ENCODE measurements at places on chromosomes 1 and 21.

GRCh38 chr1:225693085-225693696, 40.3 kb upstream of the ENAH start:
- no peak for DNase-seq

GRCh38 chr1:3551290-3551678, 60.0 kb downstream of the MEGF6 start:
- DNase-seq, result no peak

- DNase-seq, result peak; percentile 38
These were observed 8.2 kb downstream of the CEP170 start for GRCh38 chr1:243246916-243247315.

DNA sequence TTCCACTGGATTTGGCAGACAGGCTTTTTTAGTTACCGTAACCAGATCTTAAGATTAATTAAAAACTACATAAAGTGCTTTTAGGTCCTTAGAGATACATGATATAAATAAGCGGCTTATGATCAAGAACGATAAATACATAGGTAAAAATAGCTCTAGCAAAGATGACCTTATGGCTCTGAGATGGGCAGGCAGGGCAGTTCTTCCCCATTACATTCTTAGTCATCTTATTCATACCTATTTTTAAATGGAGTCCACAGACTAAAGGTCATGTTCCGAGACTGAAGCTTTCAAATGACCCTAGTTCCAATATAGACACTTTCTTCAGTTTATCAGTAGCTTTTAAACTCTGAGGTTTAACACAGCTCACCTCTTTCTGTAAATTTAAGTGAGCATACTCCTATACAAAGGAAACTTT, 4.3 kb downstream of the MCL1 start:
- no peak for DNase-seq

DNA sequence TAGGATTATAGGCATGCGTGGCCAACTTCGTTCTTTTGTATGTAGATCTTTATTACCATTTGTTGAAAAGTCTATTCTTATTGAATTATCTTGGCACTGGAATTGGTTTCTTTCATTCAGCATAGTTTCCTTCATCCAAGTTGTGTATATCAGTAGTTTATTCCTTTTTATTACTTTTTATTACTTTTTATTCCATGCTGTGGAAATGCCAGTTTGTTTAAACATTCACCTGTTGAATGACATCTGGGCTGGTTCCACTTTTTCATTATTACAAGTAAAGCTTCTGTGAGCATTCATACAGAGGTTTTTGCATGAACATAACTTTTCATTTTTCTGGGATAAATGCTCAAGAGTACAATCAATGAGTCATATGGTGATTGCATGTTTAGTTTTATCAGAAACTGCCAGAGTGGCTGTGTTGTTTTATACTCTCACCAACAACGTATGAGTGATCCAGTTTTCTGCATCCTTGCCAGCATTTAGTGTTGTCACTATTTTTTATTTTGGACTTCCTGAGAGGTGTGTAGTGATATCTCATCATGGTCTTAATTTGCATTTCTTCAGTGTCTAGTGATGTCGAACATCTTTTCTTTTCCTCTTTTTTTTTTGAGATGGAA, 28.6 kb downstream of the PTPRU start:
- DNase-seq, result peak; percentile 79

DNA sequence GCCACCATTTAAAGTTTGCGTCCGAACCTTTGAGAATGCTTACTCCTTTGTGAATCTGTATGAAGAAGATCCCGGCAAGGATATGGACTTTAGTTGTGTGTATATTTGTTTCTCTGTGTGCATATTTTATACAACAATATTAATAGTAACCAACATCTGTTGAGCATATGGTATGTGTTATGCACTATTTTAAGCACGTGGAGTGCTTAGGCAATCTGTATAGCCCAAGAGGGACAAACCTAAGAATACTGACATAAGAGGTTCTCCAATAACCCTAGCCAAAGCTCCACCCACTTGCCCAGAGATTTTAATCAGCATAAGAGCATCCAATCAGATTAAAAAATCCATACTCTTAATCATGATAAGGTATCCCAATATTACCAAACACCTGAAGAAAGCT, 92.7 kb downstream of the MAB21L3 start:
- no peak for DNase-seq

DNA sequence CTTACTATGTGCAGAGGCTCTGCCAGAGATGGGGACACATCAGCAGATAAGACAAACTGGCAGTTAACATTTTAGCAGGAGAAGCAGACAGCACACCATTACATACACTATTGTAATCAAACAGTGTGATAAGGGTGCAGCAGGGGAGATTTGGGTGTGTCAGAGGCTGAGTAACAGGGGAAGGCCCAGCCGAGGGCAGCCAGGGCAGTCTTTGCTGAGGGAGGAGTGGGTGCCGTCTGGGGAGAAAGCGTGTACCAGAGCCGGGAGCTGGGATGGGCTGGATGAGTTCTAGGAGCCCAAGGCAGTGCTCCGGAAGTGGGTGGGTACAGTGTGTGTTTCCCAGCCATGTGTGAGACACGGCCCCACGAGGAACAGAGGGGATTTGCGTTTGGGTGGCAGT, 31.2 kb downstream of the KCNA10 start:
- no peak for DNase-seq

DNA sequence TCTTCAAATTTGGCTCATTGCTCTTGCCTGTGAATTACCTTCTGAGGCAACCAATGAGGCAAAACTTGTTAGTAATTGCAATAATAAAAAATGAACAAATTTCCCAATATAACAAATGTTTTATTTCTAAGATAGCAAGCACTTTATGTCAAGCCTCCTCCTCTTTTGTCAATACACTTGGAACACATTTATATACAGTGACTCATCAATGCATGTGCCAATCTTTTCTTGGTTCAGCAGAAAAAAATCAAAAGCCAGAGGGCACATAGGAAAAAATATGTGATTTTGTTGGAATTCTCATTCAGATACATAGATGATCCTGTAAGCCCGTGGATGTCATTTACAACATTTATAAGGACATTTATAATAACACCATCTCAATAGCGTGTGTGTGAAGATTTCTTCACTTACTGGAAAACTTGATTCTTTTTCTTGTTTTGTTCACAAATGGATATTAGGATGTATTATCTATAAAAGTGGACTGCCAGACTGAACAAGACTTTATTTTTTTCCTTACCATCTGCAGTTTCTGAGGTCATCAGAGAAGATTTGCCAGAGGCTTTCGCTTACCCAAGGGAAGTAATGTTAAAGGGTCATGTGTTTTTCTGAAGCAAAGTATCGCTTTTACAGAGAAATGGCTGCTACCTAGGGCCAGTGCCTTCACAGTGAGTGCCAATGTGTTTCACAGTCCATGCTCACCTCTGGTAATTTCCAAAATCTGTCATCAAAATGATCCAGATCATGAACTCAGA, 645.7 kb upstream of the PTBP2 start:
- peak; percentile 5 for DNase-seq

DNA sequence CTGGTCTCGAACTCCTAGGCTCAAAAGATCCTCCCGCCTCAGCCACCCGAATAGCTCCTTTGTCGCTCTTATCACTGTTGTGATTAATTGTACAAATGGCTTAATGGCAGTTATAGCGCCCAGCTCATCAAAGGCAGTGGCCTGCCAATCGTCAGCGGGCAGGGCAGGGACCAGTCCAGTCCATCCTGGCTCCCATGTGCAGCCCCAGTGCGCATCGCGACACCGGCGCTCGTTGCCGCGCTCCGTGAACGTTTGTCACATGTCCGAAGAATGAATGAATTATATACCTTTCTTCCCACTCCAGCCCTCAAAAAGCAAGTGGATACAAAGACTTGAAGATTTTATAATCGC, 18.4 kb downstream of the MTX1 start:
- DNase-seq, result peak; percentile 41

- DNase-seq, result no peak
These were observed 439.3 kb downstream of the NPHP4 start for GRCh38 chr1:5552787-5553484.

- peak; percentile 6 for DNase-seq
These were observed 7.4 kb downstream of the WDR77 start for GRCh38 chr1:111441573-111442192.

GRCh38 chr21:29306920-29307319, 8.2 kb downstream of the BACH1 start:
- no peak for DNase-seq

DNA sequence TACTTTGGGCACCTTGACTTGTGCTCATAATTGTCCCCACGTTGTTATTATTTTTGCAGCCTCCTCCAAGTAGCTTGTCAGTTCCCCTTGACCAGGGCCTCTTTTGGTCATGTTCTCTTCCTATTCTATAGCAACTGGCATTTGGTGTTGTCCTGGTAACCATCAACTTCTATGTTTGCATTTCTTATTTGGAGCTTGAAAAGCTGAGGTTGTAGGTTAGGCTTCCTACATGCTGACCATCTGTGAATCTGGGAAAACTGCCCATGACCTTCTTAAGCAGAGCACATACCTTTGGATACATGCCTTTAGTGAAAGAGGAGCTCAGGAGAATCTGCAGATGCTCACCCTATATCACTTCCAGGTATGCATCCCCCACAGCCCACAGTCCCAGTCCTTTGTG, 160.8 kb downstream of the HHAT start:
- no peak for DNase-seq

DNA sequence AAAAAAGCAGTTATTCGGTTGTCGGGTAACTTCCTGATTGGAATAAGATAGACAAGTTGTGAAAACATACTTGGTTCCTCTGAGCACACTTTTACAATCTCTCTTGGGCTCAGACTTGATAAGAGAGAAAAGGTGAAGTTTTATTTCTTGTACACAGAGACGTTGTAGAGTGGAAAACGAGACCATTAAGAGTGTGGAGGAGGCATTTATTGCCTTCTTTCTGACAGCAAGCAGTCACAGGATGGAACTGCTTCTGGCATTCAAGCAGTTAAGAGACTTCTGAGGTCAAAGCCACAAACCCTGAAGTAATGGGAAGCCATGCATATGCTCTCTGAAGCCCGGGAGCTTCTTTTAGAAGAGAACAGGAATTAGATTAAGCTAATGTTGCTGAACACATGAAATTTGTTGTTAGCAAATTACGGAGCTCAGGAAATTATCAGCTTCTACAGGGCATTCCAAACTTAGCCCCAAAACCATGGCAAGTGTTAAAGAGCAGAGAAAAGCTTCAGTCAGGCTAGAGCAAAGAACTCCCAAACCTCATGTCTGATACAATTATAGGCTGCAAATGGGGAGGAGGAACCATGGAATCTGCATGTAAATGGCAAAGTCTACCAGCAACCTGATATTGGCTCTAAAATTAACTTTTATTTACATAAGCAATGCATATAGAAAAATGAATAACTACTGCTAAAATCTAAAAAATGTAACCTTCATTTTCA, 26.0 kb downstream of the S1PR1 start:
- peak; percentile 24 for DNase-seq

GRCh38 chr1:242189591-242189990, 190.7 kb upstream of the MAP1LC3C start:
- DNase-seq, result no peak

DNA sequence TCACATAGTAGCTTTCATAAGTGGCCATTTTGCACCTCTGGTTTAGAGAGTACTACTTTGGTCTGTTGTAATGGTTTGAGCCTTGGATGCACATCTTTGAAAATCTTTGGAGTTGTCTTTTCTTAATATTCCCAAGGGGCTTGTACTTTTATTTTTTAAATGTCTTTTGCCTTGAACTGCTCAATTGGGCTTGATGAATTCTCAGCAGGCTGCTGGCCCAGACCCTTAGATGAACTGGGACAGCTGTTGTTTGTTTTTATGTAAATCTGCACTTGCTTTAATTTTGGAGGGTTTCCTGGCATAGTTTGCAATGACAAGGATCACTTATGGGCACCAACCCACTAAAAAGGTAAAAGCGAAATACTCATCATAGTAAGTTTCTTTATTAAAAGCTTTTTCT, 24.9 kb downstream of the NGF start:
- DNase-seq, result no peak

GRCh38 chr1:206955476-206956451, 9.5 kb upstream of the PIGR start:
- peak; percentile 42 for DNase-seq

- no peak for DNase-seq
These were observed 36.8 kb downstream of the BACE2 start for GRCh38 chr21:41204736-41205135.

GRCh38 chr1:10178597-10179405, 31.6 kb upstream of the KIF1B start:
- DNase-seq, result peak; percentile 61

DNA sequence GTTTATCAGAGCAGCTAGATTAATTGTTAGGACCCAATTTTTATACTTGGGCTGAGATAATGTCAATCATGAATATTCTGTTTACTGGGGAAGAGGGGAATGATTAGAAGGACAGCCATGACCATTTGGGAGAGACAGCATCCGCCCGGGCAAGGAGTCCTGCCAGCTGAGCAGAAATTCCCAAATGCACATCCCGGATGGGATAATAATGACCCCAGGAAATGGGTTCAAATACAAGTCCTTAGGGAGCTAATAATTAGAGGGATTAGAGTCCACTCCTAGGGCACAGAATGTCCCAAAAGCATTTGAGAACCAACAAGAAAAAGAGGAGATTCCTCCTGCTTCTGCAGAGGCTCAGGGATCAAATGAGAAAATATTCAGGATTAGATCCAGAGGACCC, 115.9 kb downstream of the LRRC53 start:
- no peak for DNase-seq

GRCh38 chr1:51569284-51570062, 47.4 kb upstream of the OSBPL9 start:
- peak; percentile 85 for DNase-seq

GRCh38 chr1:213585402-213585801, 402.4 kb upstream of the PROX1 start:
- DNase-seq, result no peak

DNA sequence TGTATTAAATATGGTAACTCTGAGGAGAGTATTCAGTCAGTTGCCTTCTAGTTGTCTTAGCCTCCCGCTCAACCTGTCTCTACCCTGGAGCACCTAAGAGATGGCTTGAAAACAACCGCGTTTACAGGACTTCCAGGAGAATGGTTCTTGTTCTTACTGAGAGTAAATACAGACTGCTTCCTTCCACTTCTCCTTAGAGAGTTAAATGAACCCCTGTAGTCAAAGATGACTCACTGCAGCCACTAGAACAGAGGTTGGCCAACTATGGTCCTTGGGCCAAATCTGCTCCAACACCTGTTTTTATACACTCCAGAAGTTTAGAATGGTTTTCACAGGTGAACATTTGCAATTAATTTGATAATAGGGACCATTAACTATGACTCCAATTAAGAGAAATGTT, 60.1 kb upstream of the ASB17 start:
- DNase-seq, result no peak

DNA sequence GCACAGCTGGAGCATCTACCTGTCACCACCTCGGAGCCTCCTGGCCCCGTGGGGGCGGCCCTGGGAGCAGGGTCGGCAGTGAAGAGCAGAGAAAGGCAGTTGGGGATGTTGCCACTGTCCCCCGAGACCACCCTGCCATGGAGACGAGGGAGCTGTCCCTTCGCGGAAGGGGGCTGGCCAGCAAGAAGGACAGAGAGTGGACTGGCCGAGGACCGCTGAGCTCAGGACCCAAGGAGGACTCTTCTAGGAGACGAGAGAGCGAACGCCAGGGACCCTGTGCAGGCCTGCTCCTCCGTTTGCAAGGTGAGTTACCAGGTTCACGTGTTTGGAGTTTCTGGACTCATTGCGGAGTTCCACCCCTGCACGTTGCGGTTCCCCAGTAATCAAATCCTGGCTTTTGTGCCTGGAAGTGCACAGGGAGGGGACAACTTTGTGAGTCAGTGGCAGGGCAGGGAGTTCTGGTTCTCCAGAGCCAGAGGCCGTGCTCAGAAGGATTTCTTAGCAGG, 5.6 kb upstream of the POFUT2 start:
- no peak for DNase-seq
